GM03348 (cell line): ENCODE measurements at places on chromosomes 12 and 14.
A peak's percentile ranks its signal among the peaks of the same experiment; 100 is the strongest.

GRCh38 chr12:130281153-130281799, 56.4 kb upstream of the PIWIL1 start:
- peak; percentile 79 for DNase-seq

DNA sequence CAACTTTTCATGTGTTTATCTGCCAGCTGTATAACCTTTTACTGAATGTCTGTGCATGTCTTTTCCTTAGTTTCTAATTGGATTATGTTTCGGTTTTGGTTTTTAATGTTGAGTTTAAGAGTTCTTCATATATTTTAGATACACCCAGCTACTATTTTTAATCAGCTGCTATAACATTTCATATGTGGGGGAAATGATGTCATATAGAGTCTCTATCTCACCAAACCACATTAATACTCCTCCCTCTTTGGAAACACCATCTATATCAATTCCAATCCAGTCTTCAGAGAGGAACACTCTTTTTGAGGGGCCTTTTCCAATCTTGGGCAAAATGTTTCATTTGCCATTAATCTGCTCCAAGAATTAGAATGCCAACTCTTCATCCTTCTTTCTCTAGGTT, 28.5 kb upstream of the GCH1 start:
- DNase-seq: no peak

- DNase-seq: no peak
Observed at GRCh38 chr12:86827409-86827808, 571.2 kb upstream of the MGAT4C start.

- DNase-seq: no peak
Observed at GRCh38 chr14:49991491-49991890, 98.6 kb downstream of the ARF6 start.

DNA sequence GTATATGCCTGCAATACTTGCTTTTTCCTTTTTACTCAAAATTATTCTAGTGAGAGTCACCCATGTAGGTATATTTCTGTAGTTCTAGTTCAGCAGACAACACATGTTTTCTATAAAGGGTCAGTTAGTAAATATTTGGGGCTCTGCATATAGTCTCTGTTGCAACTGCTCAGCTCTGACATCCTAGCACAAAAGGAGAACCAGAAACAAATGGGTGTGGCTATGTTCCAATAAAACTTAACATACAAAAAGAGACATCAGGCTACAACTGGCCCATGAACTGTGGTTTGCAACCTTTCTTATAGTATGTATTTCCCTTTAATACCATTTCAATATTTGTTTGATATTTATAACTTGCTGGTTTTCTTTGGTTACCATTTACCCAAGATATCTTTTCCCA, 11.9 kb downstream of the NT5DC3 start:
- no peak for DNase-seq

DNA sequence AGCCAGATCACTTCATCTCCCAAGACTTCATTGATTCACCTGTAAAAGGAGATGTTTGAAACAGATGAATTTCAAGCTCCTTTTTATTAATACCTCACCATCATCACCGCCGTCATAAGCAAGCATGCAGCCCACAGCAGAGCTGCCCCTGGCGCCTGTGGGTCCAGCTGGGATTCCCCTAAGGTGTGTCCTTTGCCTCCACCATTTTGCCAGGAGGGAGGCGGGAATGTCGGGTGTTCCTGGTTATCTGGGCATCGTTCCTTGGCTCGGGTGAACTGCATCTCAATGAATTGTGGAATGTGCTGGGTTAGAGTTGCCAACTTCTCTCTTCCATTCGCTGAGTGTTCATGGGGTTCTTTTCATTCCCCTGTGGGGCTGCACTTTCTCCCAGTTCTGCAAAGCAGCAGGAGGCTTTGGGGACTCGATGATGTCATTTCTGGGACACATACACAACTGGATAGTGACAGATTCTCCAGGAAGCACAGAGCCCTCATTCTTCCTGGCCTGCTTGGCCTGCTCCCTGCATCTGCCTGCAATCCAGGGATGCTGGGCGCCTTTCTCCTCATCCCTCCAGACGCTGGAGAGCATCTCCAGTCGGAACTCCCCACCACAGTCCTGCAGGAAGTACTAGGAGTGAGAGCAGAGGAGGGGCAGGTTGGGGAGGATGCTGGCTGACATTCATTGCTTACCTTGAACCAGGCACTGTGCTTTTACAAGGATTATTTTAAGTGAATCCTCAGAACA, 10.1 kb downstream of the CCND2 start:
- DNase-seq: no peak

DNA sequence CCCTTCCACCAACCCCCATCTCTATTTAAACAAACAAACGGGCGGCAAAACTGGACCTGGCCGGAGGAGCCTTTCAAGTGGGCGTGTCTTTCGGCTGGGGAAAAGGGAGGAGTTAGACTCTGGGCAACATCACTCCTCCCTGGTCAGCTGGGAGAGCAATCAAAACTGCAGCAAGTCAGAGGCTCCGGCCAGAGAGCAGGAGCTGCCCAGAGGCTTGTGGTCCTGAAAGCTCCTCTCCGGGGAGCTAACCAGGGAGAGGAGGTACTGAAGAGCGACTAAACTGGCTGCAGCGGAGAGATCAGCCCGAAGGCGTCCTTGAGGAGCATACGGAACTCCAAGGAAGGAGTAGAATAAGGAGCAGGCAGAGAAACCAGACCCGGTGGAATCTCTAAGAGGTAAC, at the start of gene NEUROD4:
TSS of gene NEUROD4 (plus strand) at position 191 of the 400 bp plus-strand sequence. CDS start 6,466 bp downstream, outside the sequence.
- DNase-seq: peak; percentile 68
